ENCODE measurements at places on chromosomes 5 and 9. TPM values are rescaled to one million over a fixed set of nuclear protein-coding genes. Genes with fewer than 3 reads are reported as not detected.

- DNase-seq: no peak
Measured at GRCh38 chr9:5113523-5113922, 71.9 kb downstream of the INSL6 start.

DNA sequence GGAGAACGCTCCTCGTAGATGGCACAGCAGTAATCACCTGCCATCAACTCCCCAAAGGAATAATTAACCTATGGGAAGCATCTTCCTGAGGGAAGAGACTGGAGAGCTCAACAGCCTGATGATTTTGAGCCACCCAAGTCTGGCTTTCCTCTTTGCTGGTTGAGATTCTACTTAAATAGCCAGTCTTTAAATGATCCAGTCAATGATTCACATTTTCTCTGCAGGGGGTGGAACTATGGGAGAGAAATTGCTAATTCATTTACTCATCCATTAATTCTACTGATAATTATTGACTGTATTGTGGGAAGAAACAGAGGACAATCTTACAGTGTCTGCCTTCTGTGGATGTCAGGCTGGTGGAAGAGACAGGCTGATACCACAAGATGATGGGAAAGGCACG is 355.0 kb upstream of the PANK3 start:
- no peak for DNase-seq

DNA sequence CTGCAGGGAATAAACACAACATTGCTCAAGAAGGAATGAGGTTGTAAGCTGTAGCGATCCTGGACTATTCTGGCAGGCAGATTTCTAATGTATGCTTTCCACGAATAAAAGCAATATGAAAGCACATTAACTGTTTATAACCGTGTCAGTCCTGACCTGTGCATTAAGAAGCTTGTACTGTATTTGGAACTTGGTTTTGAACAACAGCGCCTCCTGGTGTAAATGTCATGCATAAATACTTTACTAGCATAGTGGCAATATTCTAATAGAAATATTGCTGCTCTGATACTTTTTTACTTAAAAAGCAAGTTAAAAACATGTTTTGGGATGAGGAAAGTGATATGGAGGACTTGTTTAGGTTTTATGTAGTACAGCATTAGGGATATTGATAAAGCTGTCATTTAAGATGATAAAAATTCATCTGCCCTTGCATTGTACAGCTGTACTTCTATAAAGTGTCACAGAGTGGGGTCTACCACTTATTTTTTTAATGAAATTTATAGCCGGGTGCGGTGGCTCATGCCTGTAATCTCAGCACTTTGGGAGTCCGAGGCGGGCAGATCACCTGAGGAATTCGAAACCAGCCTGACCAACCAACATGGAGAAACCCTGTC is 70.7 kb upstream of the GNE start:
- peak; percentile 57 for DNase-seq

DNA sequence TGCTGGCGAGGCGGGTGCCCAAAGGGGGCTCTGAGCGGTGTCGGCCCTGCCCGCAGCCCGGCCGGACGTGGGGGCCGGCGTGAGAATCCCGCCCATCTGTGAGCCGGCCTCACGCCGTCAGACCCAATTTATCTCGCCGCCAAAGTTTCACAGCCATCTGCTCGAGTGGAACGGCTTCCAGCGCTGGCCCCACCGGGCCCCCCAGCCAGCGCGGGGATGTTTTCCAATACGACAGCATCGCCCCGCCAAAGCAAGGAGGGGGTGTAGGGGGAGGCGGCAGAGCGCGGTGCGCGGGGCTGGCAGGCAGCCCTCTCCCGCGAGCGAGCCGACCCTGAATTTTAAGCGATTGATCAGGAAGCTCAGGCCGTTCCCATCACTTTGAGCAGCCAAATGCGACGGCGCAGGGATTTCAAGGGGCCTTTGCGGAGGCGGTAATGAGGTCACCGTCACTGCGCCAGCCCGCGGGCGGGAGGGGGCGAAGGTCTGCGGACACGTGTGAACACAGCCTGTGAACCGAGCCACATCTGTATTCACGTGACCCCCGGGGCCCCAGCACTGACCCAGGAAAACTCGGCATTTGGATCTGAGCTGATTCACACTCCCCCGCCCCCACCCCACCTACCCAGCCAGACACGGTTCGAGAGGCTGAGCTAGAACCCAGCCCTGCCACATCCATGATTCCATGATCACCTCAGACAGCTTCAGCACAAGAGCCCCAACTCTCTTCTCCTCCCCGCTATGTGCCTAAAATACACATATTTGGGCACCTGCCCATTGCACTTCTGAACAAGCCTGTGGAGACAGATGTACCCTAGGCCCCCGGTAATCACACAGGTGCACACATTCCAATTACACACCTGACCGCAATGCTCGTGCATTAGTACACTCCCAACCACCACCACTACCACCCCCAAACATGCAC is 47.8 kb upstream of the PSD2 start:
- peak; percentile 48 for DNase-seq

- no peak for DNase-seq
Measured at GRCh38 chr9:79962836-79963235, 391.1 kb downstream of the TLE4 start.

DNA sequence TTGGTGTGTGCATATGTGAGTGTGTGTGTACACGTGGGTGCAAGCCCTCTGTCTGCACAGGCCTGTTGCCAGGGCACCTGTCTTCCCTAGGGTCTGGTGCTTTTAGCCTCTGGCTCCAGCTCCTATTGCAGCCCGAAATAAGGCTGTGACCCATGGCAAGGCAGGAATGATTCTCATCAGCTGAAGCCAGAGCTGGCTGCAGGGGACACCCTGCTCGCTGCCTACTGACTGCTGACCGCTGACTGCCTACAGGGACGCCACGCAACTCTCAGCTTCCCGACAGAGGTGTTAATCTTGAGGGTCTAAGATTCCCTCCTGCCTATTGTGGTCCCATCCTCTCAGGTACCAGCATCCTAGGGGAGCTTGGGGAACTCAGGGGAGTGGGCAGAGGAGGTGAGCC is at the start of gene MYOZ3:
Gene MYOZ3 (plus strand): TSS at position 166 of the 400 bp plus-strand sequence. CDS start 1,691 bp downstream, outside the sequence.
- no peak for DNase-seq

GRCh38 chr5:94395468-94395867 is 222.9 kb downstream of the KIAA0825 start:
- no peak for DNase-seq

CTNND2 gene
- total RNA-seq: not detected

TUT7 gene
- 39.0 TPM for total RNA-seq

SLC6A18 gene
- not detected for total RNA-seq

OR5C1 gene
- not detected for total RNA-seq

TRAPPC13 gene
- 34.8 TPM for total RNA-seq

SPAAR gene
- total RNA-seq: 0.17 TPM
